ENCODE measurements at places on chromosomes 3 and 15.

DNA sequence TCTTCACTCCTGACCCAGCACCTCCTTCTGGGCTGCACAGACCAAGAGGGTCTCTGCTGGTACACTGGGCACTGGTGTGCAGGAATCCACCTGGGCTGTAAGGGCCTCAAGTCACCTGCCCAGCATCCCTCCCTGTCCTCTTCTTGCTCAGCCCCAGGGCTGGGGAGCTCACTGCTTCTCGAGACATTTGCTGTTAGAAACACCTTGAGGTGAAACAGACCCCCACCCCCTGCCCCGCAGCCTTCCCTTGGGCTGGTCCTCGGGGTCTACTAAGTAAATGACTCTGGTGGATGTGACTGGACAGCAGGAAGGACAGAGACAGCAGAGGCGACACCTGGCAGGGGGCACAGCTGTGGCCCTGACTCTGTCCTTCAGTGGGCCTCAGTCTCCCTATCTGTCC is 29.1 kb downstream of the LOXL1 start:
- no peak for DNase-seq

- no peak for DNase-seq
These were observed 27.3 kb downstream of the STT3B start for GRCh38 chr3:31559872-31560534.

GRCh38 chr3:2154621-2155020 is 56.0 kb downstream of the CNTN4 start:
- DNase-seq = no peak

DNA sequence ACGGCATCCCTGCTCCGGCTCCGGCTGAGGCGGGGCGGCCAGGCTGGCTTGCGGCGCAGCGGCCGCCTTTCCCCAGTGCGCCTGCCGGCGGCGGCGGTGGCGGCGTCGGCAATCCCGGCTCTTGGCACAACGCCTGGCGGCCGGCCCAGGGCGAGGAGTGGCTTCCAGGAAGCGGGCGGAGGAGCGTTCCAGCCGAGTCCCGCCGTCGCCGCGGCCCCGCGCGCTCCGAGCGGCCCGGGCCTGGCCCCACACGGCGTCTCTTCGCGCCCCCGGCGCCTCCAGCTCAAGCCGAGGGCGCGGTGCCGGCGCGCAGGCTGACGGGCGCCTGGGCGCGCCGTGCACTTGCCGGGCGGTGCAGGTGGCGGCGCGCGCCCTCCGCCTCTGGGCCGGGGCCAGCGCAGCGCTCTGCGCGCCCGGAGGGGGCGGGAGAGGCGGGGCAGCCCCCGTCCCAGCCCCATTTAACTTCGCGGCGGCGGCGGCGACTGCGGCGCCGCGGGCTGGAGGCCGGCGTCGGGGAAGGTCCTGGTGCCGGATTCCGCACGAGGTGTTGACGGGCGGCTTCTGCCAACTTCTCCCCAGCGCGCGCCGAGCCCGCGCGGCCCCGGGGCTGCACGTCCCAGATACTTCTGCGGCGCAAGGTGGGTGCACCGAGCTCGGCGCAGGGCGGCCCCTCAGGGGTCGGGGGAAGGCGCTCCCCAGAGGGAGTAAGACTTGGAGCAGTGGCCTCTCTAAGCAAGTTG is at the start of gene ADAMTSL3:
Gene ADAMTSL3 (plus strand): TSS at position 485 of the 740 bp plus-strand sequence. CDS start 1,639 bp downstream, outside the sequence.
- no peak for DNase-seq

GRCh38 chr3:129315223-129315997 is 36.7 kb downstream of the HMCES start:
- DNase-seq = no peak

GRCh38 chr3:184465883-184466412 is 86.1 kb downstream of the CHRD start:
- DNase-seq = no peak

DNA sequence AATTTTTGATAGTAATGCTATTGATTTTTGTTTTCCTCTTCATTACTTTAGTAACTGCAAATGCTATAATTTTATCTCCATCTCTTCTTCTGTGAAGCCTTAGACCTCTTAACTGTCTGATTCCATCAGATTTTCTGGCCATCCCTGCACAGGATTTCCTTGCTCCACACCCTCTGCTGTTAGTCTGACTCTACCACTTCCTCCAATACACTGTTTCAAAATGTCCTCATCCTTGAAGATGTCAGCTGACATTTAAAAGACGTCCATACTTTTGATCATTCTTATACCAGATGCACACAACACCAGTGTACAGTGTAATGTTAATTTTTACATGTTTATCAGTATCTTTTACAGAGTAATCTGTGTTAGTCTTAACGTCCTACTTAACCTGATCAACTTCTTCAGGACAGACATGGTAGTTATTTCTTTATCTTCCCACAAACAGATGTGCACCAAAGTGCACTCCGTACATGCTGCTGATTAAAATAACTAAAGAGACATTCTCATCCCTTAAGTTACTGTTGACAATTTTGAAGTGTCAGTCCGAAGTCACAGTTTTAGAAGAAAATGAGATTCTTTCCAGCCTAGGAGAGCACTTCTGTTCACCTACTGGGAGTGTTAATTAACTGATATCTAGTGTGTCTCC is 102.4 kb upstream of the RASGRP1 start:
- DNase-seq = no peak

GRCh38 chr15:29471757-29472156 is 202.1 kb upstream of the NSMCE3 start:
- no peak for DNase-seq

- DNase-seq = no peak
These were observed 202.6 kb downstream of the TIGIT start for GRCh38 chr3:114496466-114496865.

- DNase-seq = no peak
These were observed 28.3 kb upstream of the GPD1L start for GRCh38 chr3:32078085-32078634.

DNA sequence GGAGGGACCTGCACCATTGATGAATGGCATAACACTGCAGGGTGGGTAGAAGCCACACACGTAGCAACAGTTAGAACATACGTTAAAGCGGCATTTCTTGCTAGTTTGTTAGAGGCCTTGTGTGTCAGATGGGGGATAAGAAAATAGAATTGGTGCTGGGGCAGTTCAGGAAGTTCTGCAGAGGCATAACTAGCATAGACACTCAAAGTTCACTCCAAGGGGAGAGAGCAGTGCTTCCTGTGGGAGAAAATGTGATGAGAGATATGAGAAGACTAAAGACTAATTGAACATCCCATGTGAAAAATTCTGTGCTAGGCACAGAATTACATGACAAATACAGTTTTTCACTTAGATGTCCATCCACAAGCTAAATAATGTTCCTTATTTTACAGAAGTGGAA is 327.1 kb downstream of the ZNF621 start:
- no peak for DNase-seq

DNA sequence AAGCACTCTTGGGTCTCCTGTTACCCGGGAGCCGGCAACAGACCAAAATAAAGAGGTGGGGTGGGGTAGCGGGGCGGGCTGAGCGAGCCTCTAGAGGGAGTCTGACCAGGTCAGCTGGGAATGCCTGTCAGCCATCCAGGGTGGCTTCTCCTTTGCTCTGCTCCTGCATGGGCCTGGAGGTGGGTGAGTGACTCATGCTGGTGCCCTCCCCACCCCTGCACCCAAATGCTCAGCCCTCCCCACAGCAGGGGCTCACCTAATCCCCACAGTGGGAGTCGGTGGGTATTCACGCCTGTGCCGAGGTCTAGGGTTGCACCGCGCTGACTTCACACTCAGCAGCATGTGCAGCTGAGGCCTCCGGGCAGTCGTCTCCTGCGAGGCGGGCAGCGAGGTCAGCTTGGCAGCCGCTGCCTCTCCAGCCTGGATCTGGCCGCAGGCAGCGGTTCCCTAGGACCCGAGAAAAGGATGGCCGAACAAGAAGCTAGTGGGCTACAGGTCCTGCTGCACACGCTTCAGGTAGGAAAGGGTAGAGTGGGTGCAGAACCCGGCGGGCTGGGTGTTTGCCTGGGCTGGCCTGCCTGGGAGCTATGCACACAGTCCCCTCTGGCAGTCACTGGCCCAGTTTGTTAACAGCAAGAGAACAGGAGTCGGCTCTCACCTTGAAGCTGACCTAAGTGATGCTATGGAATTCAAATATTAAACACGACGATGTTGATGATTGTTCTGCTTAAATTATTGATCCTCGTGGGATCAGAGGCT is at the start of gene AGBL1:
Gene AGBL1 (plus strand): TSS at position 364 of the 759 bp plus-strand sequence.
- DNase-seq = no peak

DNA sequence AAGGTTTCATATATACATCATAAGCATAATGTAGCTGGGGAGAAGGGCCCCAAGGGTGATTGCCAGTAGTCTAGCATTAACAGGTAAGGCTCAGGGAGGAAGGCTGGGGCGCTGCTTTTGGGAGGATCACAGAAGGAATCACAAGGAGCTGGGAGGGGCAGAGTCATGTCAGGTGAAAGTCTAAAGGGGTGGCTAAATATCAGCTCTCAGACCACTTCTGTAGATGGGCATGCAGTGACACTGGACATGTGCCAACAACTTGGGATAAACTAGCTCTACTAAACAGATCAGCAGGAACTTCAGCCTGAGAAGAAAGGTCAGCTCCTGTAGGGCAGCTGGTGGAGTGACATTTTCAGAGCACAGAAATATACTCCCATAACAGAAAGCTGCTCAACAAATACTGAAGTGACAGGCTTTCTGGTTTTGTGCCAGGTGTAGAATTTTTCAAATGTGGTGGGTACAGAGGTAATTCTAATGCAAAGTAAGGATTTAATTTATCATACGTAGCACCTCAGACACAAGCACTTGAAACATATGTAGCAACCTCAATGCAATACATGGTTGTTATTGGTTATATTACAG is 79.4 kb downstream of the PEX5L start:
- DNase-seq = no peak

GRCh38 chr15:75669191-75669878 is 21.6 kb downstream of the SNX33 start:
- DNase-seq = no peak

DNA sequence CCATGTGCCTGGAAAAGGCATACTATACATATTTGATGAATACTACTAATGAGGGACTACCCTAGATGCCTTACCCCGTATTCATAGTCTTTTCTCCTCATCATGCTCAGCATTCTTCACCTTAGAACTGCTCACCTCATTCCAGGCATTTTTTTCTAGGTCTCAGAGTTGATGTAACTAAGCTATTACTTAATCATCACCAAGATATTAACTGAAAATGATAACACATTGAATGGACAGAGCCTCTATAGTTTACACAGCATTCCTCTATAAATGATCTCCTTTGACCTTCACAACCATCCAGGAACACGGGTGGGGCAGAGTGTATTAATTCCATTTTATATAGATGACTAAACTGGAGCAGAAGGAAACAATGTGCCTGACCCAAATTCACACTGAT is 174.1 kb upstream of the DPH6 start:
- no peak for DNase-seq

DNA sequence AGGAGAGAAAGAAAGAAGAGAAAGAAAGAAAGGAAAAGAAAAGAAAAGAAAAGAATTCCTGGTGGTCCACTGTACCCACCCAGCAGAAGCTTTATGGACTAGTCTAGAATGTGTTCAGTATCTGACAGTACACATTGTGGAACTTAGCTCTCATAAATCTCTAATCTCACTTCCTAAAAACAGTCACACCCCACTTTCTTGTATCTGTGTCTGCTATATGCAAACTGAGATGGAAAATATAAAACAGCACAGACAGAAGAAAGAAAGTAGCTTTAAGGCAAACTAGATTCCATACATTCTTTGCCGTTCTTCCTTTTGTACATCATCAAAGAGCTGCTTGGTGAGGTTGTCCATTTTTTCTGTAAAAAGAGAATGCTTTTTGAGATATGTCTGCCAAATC is 41.1 kb upstream of the GNB5 start:
- DNase-seq = no peak

DNA sequence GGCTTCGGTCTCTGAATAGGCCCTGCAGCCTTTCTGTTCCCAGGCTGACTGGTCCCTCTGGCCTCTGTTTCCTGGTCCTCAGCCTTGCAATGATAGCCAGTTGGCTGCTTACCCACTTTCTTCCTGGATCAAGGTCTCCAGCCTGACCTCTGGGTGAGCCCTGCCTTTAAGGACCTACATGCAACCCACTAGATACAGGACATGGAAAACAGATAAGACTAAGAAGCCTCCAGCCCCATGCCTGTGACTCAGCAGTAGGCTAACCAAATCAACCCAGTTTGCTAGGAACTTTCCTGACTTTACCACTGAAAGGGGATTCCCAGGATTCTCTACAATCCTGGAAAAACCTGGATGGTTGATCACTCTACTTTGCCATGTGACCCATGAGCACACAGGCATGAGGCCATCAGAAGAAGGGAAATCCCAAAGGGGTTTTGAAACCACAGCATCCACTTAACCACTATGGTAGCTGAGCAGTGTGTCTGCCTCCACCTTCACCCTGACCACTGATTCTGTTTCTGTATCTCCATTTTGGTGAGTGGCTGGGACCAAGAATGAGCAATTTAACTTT is 188.1 kb downstream of the CHST2 start:
- no peak for DNase-seq

GRCh38 chr15:68326711-68327354 is 49.3 kb downstream of the FEM1B start:
- no peak for DNase-seq

All from NCI-H1436 treated with DMSO at 0.1 percent for 48 hours (cell line).